ENCODE measurements at places on chromosomes 5 and 9. TPM values are rescaled to one million over a fixed set of nuclear protein-coding genes. Genes with fewer than 3 reads are reported as not detected.

DNA sequence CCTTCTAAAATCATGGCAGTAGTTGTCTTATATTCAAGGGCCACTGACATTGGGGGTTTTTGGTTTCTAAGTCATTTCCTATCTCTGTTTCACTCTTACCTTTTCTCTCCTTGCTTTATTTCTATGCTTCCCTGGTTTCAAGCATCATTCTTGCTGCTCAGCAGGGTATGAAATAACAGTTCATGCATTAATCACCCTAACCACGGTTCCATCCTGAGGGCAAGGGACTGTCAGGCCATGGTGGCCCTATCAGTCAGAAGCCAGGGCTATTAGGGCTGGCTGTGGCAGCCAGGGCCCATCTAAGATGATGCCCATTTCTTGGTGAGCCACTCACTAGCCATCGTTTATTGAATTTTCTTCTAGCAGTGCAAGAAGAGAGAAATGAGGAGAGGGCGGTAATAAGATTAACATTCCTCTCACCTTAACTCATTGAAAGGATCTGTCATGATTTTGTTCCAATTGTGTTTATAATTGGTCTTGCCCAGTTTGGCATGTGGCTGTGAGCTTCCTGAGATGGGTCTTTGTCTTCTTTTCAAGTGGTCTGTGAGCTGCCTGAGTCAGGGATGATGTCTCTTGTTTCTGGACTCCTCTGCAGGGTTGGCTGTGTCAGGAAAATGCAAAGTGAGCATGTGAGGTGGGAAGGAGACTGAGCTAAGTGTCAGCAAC, 45.2 kb downstream of the CYSTM1 start:
- H3K36me3 ChIP-seq, result peaks cover 3% of the 10 kb centered on the region
- no peak for DNase-seq
- no peaks in the 10 kb centered on the region for H3K27me3 ChIP-seq
- peaks cover 22% of the 10 kb centered on the region for H3K4me1 ChIP-seq
- no peak overlapping the region for H3K27ac ChIP-seq

- no peaks in the 10 kb centered on the region for H3K27me3 ChIP-seq
- peak overlapping the region; percentile 84 for H3K27ac ChIP-seq
- no peaks in the 10 kb centered on the region for H3K36me3 ChIP-seq
- peaks cover 49% of the 10 kb centered on the region for H3K4me1 ChIP-seq
- peak; percentile 41 for DNase-seq
- peak overlapping the region; percentile 69 for H3K4me3 ChIP-seq
These were observed 19.2 kb downstream of the KCTD16 start for GRCh38 chr5:144189800-144190429.

DNA sequence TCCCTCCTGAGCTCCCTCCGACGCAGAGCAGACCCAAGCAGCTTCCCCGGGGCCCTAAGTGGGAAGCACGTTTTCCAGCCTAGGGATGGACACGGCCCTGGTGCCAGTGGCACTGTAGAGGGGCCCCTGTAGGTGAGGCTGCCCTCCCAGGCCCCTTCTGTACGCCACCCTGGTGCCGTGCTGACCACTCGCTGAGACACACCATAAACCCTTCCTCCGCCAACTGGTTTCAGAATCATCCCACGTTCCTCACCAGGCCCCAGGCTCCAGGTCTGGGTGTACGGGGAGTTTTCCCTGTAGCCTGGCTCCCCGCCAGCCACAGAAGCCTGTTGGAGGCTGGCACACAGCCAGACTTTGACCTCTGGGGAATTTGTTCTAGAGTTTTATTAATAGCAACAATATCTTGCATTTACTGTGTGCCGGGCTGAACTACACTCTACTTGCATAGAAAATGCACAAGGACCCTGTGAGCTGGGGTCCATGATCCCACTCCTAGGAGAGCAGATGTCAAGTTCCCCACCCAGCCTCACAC, 18.2 kb upstream of the WDR38 start:
- no peaks in the 10 kb centered on the region for H3K36me3 ChIP-seq
- no peaks in the 10 kb centered on the region for H3K4me1 ChIP-seq
- no peak overlapping the region for H3K27ac ChIP-seq
- H3K4me3 ChIP-seq, result no peak overlapping the region

DNA sequence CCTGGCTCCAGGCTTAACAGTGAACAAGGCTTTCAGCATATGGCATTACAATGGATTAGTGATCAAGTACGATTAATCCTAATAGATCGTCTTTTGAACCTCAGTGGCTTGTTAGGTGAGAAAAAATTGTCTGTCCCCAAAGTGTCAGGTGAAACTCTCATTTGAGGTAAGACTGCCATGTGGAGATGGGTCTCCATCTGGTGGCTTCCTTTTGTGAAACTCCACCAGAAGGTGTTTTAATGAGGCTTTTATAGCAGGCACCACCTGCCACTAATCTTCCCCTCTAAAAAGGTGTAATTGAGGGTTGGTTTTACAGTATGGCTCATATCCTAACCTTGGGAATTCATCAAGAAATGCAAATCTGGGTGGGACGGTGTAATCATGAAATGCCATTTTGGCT, 471.1 kb upstream of the MPDZ start:
- H3K27me3 ChIP-seq, result no peaks in the 10 kb centered on the region
- no peak overlapping the region for H3K27ac ChIP-seq
- H3K36me3 ChIP-seq, result no peaks in the 10 kb centered on the region
- DNase-seq, result no peak

GRCh38 chr9:133767008-133767407, 28.9 kb upstream of the SARDH start:
- no peaks in the 10 kb centered on the region for H3K36me3 ChIP-seq
- no peak overlapping the region for H3K4me3 ChIP-seq

DNA sequence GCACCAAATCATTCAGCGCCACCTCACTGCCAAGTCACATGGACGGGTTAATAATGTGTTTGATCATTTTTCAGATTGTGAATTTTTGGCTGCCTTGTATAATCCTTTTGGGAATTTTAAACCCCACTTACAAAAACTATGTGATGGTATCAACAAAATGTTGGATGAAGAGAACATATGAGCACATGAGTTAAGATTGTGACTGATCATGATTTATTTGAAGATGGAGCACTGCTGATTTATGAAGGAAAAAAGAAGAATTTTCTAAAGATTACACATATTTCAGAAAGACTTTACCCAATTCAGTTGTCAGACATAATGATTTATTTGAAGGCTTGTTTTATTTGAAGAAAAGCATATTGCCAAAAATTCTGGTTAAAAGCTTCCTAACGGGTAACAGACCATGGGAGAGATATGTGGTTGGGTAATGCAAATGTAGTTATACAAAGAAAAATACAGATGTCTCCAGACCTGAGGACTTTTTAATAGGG, 37.4 kb downstream of the TNFAIP8 start:
- H3K27me3 ChIP-seq, result no peaks in the 10 kb centered on the region
- H3K4me1 ChIP-seq, result peaks cover 58% of the 10 kb centered on the region
- DNase-seq, result no peak
- H3K4me3 ChIP-seq, result peak overlapping the region; percentile 6

DNA sequence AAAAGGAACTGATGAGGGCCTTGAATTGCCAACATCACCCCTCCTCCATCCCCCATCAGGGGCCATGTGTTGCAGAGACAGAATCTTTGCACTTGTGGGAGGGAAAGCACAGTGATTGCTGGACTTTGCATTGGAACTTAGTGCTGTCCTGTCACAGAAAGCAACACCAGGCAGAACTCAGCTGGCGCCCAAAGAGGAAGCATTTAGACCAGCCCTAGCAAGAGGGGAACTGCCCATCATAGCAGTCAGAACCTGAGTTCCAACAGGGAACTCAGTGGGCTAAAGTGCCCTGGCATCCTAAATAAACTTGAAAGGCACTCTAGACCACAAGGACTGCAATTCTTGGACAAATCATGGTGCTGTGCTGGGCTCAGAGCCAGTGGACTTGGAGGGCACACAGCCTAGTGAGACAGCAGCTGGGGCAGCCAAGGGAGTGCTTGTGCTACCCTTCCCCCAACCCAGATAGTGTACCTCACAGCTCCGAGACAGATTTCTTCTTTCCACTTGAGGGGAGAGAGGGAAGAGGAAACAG, 128.1 kb downstream of the ACTL7B start:
- DNase-seq, result no peak
- no peaks in the 10 kb centered on the region for H3K36me3 ChIP-seq
- H3K27me3 ChIP-seq, result no peaks in the 10 kb centered on the region
- H3K4me1 ChIP-seq, result no peaks in the 10 kb centered on the region

DNA sequence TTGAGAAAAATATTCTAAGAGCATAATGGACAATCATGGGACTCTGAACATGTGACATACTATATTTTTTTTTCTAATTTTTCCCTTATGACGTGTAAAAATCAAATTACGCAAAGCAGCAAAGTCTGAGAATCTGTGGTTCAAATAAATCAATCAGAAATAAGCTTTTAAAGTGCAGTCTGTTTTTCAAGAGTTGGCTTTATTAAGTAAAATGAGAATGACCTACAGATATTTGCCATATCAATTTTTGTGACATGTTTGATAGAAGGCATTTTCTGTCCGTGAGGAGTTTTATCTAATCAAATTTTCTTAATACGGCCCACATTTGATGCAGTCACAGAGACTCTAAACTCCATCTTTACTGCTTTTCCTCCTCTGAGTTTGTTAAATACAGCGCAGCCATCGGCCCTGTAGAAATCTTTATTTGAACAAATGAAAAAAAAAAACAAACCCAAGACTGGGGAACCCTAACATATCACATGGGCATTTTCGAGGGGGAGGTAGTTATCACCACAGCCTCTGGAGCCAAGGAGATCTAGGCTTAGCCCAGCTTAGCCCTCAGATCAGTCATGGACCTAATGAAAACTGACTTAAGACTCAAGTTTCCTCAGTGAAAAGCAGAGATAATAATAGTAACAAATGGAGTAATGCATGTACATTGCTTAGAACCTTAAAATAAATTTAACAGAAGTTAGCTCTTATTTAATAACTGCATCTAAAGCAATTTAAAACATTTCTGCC, 263.6 kb upstream of the C9orf72 start:
- H3K27me3 ChIP-seq, result peaks cover 6% of the 10 kb centered on the region
- no peaks in the 10 kb centered on the region for H3K4me1 ChIP-seq
- DNase-seq, result no peak
- H3K4me3 ChIP-seq, result no peak overlapping the region
- H3K27ac ChIP-seq, result no peak overlapping the region
- H3K36me3 ChIP-seq, result no peaks in the 10 kb centered on the region

DNA sequence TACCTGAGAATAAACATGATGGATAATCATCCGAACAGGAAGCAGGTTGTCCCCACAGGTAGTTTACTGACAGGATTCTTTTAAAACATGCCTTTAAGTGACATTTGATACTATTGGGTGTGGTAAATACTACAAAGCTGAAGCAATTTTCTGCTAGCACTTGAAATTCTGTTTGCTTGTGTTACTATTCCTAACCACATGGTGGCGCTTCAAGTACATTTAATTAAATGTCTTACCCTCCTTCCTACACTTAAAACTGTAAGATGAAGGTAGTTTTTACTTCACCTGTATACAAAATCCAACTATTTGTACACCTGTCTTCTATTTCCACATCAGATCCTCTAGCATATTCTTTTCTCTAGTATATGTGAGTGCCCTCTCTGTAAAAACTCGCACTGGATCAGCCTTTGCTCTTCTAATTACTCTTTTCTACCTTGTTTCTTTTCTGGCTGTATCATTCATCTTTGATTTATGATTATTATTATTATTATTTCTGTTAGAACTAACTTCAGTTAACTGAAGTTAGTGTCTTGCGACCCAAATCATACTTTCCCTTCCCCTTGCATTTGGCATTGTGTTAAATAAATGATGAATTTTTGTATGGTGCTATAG, 18.4 kb downstream of the SLC25A46 start:
- H3K4me3 ChIP-seq, result no peak overlapping the region
- peaks cover 15% of the 10 kb centered on the region for H3K36me3 ChIP-seq
- H3K4me1 ChIP-seq, result peaks cover 19% of the 10 kb centered on the region
- DNase-seq, result no peak
- no peaks in the 10 kb centered on the region for H3K27me3 ChIP-seq
- H3K27ac ChIP-seq, result no peak overlapping the region

TSSK1B gene
- not detected for total RNA-seq

- DNase-seq, result no peak
- no peaks in the 10 kb centered on the region for H3K4me1 ChIP-seq
- H3K27ac ChIP-seq, result no peak overlapping the region
- no peaks in the 10 kb centered on the region for H3K36me3 ChIP-seq
- H3K4me3 ChIP-seq, result no peak overlapping the region
These were observed 28.4 kb upstream of the TRIO start for GRCh38 chr5:14114615-14115251.

TRIM41 gene
- 44.5 TPM for total RNA-seq

DNA sequence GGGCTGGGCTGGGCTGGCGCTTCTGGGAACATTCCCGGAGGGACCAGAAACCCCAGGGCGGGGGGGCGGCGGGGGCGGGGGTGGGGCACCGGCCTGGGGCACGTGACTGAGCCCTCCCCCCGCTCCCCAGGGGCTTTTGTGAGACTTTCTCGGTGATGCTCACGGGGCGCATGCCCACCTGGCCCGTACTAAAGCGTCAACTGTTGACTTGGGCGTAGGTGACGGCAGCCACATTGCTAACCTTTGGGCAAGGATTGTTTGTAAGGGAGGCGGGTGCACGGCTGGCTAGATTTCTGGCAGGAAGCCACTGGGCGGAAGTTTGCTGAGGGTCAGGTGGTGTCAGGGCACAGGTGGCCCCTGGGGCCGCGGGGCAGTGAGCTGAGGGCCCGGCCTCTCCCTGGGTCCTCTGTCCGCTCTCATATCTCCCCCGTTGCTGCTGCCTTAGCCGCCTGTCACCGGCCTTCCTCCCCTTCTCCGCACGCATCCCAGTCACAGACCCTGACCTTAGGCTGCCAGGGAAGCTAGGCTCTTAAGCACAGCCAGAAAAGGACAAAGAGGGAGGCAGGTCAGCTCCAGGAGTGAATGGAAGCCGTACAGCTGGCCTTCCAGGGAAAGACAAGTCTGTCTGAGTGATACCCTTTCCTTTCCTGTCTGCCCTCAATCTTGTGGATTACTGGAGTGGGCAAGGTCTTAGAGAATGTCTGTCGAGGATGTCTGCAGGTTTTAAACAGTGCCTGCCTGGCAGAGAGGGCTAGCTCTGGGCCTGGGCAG, 812 bp downstream of the CACFD1 start:
- peaks cover 15% of the 10 kb centered on the region for H3K27me3 ChIP-seq
- H3K4me1 ChIP-seq, result peaks cover 2% of the 10 kb centered on the region
- H3K36me3 ChIP-seq, result no peaks in the 10 kb centered on the region
- H3K27ac ChIP-seq, result peak overlapping the region; percentile 42
- DNase-seq, result no peak

ZNF618 gene
- 0.75 TPM for total RNA-seq

DNA sequence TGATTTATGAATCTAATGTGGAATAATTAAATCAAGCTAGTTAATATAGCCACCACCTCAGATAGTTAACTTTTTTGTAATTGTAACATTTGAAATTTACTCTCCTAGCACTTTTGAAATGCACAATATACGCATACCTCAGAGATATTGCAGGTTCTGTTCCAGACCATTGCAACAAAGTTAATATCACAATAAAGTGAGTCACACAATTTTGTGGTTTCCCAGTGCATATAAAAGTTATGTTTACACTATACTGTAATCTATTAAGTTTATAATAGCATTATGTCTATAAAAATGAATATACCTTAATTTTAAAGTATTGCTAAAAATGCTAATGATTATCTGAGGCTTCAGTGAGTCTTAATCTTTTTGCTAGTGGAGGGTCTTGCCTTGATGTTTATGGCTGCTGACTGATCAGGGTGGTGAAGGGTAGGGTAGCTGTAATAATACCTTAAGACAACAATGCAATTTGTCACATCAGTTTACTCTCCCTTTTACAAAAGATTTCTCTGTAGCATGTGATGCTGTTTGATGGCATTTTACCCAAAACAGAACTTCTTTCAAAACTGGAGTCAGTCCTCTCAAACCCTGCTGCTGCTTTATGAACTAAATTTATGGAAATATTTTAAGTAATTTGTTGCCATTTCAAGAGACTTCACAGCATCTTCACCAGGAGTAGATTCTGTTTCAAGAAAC, 235.1 kb upstream of the ADAMTSL1 start:
- no peak overlapping the region for H3K27ac ChIP-seq
- H3K4me3 ChIP-seq, result no peak overlapping the region
- peaks cover 4% of the 10 kb centered on the region for H3K27me3 ChIP-seq
- H3K36me3 ChIP-seq, result no peaks in the 10 kb centered on the region
- no peak for DNase-seq

ALG2 gene
- total RNA-seq, result 21.7 TPM

Measured in activated naive CD8-positive, alpha-beta T cell treated with anti-CD3 and anti-CD28 coated beads, Interleukin-2, amount 10 ng/mL, durations not matched to agents 7 days and 5 days (primary cell).